ENCODE measurements at places on chromosomes 7 and 10. TPM values are rescaled to one million over a fixed set of nuclear protein-coding genes. Genes with fewer than 3 reads are reported as not detected.
A peak's percentile ranks its signal among the peaks of the same experiment; 100 is the strongest.

CCDC172 gene
- total RNA-seq: not detected

- no peak for DNase-seq
Observed at GRCh38 chr7:108010377-108010776, 7.4 kb upstream of the LAMB1 start.

DNA sequence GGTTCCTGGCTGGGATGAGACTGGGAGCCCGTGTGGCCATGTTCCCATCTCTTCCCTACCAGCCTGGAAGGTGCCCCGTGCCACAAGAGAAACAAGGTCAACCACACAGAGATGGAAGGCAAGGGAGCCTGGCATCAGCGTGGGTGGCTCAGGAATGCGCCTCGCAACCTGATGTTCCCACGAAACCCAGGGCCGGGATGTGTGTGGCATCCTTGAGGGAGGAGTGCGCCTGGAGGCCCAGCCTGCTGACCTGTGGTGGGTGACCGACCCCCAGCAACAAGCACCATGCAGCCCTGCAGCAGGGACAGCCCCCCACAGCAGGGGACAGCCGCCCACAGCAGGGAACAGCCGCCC lies 267.2 kb downstream of the ELFN1 start:
- DNase-seq: no peak

- no peak for DNase-seq
Observed at GRCh38 chr10:102438374-102438773, 6.0 kb upstream of the CUEDC2 start.

DNA sequence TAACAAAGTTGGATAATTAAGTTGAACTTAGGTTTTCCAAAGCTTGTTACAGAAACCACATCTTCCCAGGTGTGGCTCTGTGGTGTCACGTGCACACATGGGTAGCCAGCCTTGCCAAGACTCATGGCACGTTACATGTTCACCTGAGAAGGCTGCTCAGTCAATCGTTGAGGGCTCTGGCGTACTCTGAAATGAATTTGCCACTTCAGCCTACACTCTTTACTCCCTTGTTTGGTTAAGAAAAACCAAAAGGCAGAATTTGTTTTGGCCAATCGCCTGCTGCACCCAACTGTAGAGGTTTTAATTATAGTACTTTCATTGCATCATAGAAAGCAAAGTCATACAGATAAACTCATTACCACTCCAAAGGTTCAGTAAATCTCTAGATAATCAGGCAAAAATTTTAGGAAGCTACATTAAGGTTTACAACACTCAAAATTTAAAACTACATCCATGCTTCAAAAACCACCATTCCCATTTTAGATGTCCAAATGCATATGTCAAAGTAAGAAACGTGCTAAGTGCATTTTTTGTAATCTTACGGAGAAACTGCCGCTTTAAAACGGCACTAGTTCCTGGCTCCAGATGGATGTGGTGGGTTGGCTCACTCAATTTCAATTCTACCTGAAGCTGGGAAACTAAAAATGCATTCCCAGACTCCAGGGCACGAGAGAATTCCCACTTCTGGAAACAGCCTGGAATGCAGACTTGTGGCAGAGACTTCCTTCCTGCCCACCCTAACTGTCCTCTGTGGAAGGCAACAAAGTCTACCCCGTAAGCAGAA lies 88.4 kb downstream of the DIP2C start:
- peak; percentile 9 for DNase-seq

CTTNBP2 gene
- total RNA-seq: 3.6 TPM

GPR37 gene
- 0.65 TPM for total RNA-seq

GRCh38 chr10:4820804-4821401 lies 5.1 kb upstream of the AKR1E2 start:
- DNase-seq: no peak

EGR2 gene
- total RNA-seq: 1.4 TPM

DNA sequence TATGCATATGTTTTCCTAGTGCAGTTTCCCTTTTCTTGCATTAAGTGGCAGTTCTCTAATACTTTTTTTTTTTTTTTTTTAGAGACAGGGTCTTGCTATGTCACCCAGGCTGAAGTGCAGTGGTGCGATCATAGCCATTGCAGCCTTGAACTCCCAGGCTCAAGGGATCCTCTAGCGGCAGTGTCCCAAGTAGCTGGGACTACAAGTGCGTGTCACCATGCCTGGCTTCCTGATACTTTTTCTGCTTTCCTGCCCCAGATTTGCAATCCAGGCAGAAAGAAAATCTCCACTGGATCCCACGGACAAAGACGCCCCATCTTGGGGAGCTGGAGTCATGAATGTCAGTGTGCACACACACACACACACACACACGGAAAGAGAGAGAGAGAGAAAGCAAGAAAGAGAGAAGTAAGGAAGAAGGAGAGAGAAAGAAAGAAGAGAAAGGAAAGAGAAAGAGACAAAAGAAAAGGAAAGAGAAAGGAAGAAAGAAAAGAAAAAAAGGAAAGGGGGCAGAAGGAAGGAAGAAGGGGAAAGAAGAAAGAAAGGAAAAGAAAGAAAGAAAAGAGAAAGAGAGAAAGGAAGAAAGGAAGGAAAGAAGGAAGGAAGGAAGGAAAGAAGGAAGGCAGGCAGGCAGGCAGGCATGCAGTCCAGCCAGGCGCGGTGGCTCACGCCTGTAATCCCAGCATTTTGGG lies 37.5 kb upstream of the OCM2 start:
- DNase-seq: peak; percentile 13

DNA sequence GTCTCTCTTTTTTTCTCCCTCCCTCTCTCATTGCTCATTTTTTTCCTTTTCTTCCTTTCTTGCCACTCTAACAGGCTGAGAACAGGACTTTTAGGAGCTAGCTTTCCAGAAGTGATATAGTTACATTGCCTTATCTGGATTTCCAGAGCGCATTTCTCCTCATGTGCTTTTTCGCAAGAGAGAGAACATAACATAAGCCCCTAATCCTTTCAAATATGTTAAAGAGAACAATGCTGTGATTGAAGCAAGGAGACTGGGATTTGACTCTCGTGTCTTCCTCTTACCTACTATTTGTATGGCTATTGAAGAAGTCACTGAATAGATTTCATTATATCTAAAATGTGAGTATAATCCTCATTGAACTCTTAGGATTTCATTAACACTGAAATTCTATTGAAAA lies 101.2 kb upstream of the PRPS1L1 start:
- DNase-seq: no peak

- DNase-seq: no peak
Observed at GRCh38 chr10:14757986-14758385, 16.7 kb downstream of the FAM107B start.

GRCh38 chr7:132065989-132066603 lies 509.7 kb upstream of the PODXL start:
- peak; percentile 67 for DNase-seq

DNA sequence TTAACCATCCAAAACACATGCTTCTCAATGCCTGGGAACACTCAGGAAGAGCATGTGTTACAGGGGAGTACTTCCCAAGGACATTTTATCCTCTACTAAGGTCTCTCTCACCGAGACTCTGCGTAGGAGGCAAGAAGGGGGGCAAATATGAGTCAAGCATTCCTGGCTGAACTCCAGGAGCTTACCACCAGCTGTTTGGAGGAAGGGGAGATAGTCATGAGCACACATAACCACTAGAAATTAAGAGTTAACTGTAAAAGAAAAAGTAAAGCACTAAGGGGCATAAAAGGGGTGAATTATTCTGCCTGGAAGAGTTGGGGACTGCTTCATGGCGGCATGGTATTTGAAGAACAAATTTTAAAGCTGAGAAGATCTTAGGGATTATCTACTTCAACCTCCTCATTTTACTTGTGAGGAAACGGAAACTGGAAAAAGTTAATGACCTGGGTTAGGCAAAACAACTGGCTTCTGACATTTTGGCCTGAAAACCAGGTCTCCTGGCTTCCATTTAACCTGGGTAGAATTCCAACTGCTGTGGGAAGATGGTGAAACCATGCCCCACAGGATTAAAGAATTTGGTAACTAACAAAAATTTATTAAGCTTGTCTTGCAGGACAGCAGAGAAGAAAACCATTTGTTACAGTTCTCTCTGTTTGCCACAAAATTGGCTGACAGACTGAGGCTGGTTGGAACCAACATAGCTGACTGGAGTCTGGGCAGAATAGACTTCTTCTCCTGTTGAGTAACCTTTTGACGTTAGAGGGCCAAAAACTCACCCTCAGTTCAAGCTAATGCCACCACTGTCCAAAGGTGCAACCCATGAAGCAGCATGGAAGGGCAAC lies 85.5 kb downstream of the SLC25A13 start:
- peak; percentile 89 for DNase-seq

DNA sequence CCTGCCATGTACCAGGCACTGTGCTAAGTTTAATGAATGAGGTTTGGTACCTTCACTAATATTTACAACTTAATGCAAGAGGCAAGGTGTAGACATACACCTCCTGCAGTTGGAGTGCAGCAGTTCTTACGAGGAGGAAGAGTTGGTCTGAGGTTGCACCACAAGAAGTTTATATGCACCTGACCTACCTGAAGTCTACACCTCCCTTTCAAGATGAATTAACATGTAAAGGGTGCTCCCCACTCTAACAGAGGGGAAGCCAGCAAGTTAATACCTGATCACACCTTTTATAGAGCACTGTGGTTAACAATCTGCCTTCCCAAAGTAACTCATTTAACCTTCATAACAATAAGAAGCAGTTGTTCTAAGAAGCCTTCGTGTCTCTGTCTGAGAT lies 120.0 kb downstream of the LYZL1 start:
- DNase-seq: no peak

GRCh38 chr7:1412322-1413261 lies 46.7 kb downstream of the MICALL2 start:
- peak; percentile 91 for DNase-seq

GRCh38 chr10:106302961-106303360 lies 861.5 kb downstream of the SORCS1 start:
- DNase-seq: no peak

DNA sequence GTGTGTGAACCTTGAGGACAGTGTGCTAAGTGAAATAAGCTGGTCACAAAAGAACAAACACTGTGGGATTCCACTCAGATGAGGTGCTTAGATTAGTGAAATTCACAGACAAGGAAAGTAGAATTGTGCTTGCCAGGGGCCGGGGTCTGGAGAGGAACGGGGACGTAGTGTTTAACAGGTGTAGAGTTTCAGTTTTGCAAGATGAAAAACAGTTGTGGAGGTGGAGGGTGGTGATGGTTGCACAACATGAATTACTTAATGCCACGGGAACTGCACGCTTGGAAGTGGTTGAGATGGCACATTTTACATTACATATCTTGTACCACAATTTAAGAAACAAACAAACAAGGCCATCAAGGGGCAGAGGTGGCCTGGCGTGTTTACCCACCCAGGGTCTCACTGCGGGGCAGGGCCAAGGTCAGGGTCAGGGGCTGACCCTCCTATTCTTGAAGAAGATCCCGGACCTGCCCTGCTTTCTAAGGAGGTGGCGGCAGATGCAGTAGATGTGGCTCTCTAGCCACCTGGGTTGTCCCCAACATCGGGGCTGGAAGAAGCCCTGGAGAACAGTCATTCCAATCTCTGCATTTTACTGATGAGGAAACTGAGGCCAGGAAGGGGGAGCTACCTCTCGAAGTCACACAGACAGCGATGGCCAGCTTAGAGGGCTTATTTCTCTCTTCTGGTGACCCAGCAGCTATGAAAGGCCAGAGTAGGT lies 91.5 kb upstream of the LRRC4 start:
- DNase-seq: no peak

- no peak for DNase-seq
Observed at GRCh38 chr7:107969856-107970255, 33.1 kb downstream of the LAMB1 start.

GRCh38 chr10:63596924-63597323 lies 75.7 kb downstream of the REEP3 start:
- DNase-seq: no peak

DNA sequence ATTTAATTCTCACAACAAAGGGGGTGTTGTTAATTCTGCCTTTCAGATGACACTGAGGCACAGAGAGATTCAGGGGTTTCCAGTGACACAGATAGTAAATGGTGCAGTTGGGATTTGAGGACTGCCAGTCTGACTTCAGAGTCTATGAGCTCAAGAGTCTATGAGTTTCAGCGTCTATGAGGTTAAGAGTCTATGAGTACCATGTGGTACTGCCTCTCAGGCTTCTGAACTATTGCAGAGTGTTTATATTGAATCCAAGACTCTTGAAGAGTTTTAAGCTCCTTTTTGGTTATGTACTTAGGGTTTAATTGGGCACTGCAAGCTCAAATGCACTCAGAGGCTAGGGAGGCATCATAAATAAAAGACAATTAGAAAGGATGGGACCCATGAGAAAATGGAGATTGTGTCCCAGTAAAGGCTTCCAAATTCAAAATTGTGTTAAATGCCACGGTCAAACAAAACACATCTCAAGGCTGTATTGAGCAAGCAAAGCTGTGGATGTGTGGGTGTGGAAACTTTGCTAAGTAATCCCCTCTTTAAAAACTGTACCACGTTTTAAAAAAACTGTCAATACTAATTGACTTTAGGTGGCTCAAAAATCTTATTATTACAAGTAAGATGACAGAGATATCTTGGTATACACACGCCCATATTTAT lies 123.9 kb upstream of the FAM171A1 start:
- DNase-seq: no peak

GRCh38 chr10:49837685-49838084 lies 75.6 kb upstream of the OGDHL start:
- no peak for DNase-seq

- DNase-seq: peak; percentile 69
Observed at GRCh38 chr10:117342641-117343040, 32.6 kb downstream of the PDZD8 start.

DNA sequence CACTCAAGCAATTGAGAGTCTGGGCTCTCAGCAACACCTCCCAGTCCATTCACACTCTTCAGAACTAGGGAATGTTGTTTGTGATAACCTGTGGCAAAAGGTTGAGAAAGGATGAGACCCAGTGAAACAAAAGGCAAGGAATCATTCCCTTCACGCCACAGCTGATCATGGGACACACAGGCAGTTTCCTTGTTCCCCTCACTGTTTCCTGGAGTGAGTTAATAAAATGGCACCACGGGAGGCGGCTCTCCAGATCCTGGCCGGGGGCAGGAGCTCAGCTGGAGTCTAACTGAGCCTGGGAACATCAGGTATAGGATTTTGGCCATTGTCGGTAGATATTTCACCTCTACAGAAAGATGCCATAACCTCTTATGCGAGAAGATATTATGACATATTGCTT lies 107.3 kb upstream of the FAM171A1 start:
- no peak for DNase-seq

PAPOLB gene
- total RNA-seq: not detected

GPRIN2 gene
- 0.23 TPM for total RNA-seq

All from Daoy (cell line).